ENCODE measurements at places on chromosomes 5 and 9.

- no peak for DNase-seq
These were observed 100.9 kb downstream of the DPYSL3 start for GRCh38 chr5:147408980-147409379.

DNA sequence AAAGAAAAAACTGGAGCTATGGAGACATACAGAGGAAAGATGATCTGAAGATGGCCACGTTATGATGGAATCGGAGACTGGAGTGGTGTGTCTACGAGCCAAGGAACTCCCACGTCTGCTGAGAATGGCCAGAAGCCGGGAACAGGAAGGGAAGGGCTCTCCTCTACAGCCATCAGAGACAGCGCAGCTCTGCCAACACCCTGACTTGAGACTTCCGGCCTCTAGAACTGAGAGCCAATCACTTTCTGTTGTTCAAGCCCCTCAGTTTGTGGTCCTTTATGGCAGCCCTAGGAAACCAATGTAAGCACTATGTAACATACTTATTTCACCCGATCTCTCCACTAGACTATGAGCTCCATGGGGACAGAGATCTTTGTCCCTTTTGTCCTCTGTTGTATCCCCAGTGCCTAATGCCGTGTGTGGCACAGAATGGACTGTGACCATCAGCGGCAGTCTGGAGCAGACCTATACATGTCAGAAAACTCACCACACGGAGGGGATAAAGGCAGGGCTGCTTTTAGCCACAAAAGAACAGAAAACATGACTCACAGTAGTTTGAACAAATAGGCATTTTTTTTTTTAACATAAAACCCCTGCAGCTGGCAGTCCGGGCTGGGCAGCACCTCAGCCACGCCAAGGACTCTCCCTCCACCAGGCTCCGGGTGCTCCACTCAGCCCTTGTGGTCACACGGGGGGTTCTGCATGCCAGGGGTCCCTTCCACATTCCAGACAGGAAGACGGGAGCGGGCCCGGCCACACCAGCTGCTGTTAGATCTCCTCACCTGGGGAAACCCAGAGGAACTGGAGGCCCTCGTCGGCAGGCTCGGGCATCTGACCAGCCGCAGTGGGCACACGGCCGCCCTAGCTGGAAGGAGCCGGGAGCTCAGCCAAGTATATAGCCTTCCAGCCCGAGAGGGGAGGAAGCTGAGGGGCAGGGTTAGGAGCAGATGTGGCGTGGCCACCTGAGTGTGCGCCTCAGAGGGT is 16.1 kb upstream of the MXD3 start:
- no peak for DNase-seq

- no peak for DNase-seq
These were observed 184.0 kb downstream of the MED10 start for GRCh38 chr5:6194261-6194875.

DNA sequence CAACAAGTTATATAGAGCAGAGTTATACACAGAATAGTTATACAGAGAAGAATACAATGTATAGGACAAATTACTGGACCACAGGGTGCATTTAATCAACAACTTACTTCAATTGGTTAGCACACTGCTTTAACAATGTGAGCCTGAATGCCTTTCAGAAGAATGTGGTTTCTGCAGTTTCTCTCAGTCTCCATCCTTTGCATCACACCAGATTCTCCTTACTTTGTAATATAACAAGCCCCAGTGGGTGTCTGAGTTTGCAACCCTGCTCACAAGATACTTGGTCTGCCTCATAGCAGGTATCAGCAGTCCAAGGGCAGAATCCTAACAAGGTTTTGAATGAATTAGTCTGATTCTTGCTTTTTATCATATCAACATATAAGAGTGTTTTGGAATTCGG is 114.6 kb downstream of the GABRB2 start:
- DNase-seq: no peak

DNA sequence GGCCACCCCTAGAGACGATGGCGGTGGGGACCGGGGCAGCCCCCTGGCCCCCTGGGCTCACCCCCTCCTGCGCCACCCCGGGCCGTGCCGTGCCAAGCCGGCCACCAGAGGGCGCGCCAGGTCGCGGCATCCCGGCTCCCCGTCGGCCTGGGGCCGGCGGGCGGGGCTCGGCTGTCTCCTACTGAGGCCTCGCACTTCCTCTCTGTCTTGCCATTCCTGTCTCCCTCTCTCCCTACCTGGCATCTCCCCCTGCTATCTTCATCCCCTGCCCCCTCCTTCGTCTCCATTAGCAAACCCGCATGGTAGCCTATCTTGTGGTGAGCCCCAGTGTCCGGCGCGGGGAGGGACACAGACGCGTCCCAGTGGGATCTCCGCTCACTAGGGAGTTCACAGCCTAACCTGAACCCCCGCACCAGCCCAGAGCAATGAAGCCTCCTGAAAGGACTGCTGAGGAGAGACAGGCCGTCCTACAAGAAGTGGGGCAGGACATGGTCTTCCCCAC is 29.8 kb upstream of the FABP6 start:
- no peak for DNase-seq

- DNase-seq: no peak
These were observed 480.0 kb downstream of the TAF11L14 start for GRCh38 chr5:18114151-18114757.

DNA sequence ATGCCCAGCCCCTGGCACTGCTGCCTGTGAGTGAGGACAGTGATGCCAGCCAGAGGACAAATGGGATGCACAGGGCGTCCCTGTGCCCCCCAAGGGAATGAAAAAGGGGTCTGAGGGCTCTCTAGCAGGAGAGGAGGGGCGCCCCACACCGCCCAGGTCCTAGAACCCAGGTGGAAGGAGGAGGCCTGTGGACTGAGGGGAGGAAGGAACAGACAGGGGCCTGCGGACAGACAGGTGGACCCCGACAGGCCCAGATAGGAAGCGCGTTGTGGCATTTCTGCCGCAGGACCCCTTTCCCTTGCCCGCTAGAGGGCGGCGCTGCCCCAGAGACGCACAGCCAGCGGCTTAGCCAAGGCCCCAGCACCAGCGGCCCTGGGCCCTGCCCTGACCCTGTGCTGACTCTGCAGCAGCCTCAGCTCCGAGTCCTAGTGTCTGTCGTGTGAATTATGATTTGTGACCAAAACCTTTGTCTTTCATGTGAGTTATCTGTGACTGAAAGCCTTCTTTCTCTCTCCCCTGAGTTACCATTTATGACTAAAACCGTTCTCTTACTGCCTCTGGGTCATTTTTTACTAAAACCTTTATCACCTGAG is 30.7 kb downstream of the TRIP13 start:
- no peak for DNase-seq

- no peak for DNase-seq
These were observed 682.8 kb upstream of the WWC1 start for GRCh38 chr5:167608390-167609272.

- no peak for DNase-seq
These were observed 9.4 kb downstream of the FYB1 start for GRCh38 chr5:39209924-39210323.

GRCh38 chr9:130051855-130052254 is 1.9 kb upstream of the GPR107 start:
- no peak for DNase-seq

GRCh38 chr9:121369595-121370265 is at the start of gene STOM:
TSS of gene STOM (minus strand) at chr9:121370250. CDS start at chr9:121370187, 63 bp downstream.
- DNase-seq: peak; percentile 58

GRCh38 chr5:94544031-94544650 is 74.3 kb downstream of the KIAA0825 start:
- no peak for DNase-seq

DNA sequence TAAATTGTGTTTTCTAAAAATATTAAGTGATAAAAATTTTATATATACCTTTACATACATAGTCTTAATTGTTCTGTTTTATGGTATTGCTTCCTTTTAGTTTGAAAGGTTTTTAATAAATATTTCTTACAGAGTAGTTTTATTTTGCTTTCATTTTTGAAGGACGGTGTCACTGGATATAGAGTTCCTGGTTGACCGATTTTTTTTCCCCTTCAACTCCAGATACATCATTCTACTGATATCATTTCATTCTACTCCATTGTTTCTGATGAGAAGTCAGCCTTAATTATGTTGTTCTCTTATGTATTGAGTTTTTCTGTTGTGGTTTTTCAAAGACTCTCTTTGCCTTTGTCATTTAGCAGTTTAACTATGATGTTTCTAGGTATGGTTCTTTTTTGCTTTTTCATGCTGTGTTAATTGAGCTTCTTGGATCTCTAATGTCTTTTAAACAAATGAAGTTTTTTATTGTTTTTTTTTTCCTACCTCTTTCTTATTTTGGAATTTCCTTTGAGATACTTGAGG is 30.4 kb downstream of the MTREX start:
- DNase-seq: no peak

Measured in fibroblast of skin of left biceps (primary cell).